Omental fat pad (tissue), 4 donors: ENCODE measurements at places on chromosomes 5 and 9.

GRCh38 chr5:155522540-155522939, 509.0 kb downstream of the KIF4B start:
- DNase-seq: no peak

DNA sequence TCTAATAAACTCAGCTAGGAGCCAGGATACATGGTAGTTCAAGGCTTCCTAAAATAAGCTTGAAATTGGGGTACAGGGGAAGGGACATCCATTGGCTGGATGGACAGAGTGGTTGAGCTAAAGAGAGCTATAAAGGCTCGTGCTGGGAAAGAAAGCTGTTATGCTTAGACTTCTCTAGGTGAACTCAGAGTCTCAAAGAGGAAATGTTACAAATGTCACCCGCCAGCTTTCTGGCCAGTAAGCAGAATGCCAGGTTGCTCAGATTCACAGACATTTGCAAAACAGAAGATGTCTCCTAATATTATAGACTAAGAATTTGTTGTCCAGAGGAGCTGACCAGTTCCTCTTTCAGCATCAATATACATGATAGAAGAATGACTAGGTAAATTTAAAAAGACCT, 30.6 kb downstream of the STOM start:
- no peak for DNase-seq

GRCh38 chr9:138069731-138070456, 192.3 kb downstream of the CACNA1B start:
- no peak for DNase-seq

GRCh38 chr5:113151641-113152379, 175.2 kb downstream of the DCP2 start:
- DNase-seq: no peak

GRCh38 chr9:138105561-138106505, 228.3 kb downstream of the CACNA1B start:
- DNase-seq: no peak

DNA sequence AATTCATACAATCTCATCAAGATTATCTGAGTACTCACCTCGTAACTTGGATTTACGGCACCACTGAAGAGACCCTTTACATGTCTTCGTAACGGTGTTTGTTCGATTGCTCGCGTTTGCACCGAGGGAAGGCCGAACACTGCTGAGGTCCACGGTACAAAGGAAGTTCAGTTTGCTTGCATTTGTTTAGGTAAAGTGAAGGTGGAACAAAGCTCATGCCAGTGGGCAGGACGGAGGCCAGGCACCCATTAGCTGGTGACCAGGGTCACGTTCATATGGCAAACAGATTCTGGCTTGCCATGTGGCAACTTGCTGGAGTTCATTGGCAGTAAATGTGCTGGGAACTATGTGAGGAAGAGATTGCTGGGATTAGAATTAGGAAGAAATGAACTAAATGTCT, 164.8 kb downstream of the MACROH2A1 start:
- DNase-seq: no peak

GRCh38 chr5:174145821-174146220, 100.3 kb downstream of the NSG2 start:
- no peak for DNase-seq

DNA sequence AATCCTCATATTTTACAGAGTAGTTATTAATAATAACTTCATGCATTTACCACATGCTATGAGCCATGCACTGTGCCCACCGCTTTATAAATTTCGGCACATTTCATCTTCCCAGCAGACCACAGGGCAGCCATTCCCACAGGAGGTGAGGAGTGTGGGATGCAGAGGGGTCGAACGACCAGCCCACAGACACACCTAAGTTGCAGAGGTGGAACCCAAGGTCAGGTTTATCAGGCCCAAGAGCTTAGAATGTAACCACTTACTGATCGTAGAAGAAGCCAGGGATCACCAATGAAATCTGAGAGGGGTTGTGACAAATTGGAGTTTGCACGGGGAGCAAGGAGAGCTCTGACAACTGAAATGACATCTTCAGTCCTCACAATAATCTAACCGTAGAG, 303.0 kb upstream of the MSX2 start:
- DNase-seq: no peak

- no peak for DNase-seq
Measured at GRCh38 chr9:93576258-93577077, at the start of gene PHF2. Gene PHF2, plus strand, starts transcription at chr9:93576584. Its CDS starts 190 bp downstream, at chr9:93576774.

GRCh38 chr5:126124706-126125345, 298.4 kb upstream of the GRAMD2B start:
- DNase-seq: no peak

DNA sequence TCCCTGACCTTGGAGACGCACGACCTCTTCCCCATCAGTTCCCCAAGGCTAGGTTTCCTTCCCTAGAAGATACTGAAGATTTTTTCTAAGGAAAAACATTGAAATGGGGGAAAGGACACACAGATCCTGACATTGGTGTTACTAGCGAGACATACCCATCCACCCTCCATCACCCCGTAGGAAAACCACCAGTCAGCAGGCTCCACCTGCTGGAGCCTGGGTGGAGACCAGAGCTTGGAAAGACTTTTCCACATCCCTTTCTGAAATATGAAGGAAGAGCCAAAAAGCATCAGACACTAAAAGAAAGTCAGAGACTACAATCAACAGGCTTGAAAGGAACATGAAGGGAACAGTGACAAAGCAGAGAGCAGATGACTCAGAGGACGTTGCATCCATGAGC, 638.0 kb downstream of the IRX1 start:
- no peak for DNase-seq

DNA sequence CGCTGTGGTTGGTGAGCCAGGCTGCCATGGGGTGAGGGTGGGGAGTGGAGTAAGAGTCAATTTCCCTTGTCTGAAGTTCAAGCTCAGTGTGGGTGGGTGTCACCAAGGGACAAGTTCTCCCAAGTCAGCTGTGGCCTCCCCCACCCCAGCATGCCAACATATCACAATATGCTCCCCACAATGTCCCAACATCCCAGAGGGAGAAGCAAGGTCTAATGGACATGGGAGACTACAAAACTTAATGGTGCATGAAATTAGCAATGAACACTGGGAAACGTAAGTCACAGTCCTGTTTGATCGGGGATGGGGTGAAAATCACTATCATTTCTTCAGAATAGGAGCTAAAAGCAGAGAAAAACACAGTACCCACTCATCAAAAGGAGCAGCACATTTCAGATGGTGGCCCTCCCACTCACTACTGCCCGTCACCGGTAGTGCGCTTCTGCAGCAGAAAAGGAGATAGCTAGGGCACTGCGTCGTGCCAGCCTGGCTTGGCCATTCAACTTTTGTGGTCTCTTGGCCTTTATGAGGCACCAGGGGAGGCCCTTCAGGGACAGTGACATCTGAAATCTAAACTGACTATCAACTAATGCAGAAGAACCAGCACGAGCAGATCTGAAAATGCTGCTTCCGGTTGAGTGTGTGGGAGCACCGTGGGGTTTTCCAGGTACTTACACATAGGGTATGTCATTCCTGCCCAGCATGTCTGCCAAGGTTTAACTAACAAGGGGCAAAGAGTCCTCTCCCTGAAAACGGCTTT, 20.5 kb upstream of the NDFIP1 start:
- no peak for DNase-seq

GRCh38 chr9:7823651-7824050, 24.1 kb upstream of the DMAC1 start:
- no peak for DNase-seq

DNA sequence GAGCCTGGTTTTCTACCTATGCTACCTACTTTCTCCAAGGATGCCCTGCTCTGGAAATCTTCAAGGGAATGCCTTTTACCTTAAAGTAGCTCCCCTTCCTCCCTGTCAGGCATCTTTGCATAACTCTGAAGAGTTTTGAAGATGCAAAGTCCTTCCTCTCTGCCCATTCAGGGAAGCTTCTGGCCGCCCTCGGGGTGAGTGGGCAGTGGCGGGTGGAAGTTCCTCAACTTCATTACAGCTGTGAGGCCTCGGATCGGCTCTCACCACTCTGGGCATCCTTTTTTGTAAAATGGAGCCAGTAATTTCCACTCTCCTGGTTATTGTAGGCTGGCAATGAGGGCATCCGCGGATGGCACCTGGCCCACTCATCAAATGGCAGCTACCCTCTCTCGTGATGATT, 31.7 kb upstream of the STXBP1 start:
- DNase-seq: no peak

GRCh38 chr5:139711906-139712224, 63.7 kb downstream of the CXXC5 start:
- DNase-seq: no peak

- no peak for DNase-seq
Measured at GRCh38 chr5:95134326-95134725, 150.6 kb downstream of the MCTP1 start.

GRCh38 chr9:101387871-101388506, 3.2 kb upstream of the BAAT start:
- no peak for DNase-seq

DNA sequence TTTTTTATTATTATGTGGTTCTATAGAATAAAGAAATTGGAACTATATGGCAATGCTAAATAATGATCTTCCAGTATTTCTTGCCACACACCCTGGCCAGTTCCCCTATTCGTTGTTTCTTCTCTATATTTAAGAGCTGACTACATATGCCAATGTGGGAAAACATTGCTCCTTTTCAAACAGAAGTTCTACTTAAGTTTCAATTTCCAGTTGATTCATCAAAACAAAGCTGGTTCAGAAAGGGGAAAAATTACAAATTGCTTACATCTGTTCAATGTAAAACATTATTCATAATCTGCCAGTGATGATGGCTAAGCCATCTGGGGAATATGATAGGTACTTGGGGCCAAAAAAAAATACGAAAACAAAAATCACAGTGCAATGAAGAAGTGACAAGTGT, 76.9 kb downstream of the ST8SIA4 start:
- no peak for DNase-seq

DNA sequence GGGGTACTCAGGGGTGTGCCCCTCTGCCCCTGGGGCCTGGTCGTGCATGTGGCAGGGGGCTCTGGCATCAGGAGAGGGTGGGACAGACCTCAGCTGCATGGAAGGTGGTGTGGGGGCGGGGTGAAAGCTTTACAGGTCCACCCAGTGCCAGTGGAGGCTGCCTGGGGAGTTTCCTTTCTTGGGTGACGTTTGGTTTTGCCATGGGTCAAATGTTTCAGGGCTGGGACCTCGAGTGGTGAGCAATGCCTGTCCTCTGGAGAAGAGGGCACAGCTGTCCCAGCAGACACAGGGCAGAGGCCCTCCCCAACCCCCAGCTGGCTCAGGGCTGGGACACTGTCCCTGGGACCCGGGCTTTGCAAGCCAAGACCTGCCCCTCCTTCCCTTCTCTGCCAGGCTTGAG, 3.6 kb downstream of the RXRA start:
- no peak for DNase-seq

DNA sequence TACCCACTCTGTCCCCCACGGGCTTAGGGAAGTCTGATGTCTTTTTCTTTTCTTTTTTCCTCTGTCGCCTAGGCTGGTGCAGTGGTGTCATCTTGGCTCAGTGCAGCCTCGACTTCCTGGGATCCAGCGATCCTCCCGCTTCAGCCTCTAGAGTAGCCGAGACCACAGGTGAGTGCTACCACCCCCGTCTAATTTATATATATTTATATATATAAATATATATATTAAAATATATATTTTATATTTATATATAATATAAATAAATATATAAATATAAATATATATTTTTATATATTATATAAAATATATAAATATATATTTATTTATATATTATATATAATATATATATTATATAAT, 3.3 kb upstream of the ANXA2R start:
- no peak for DNase-seq

- no peak for DNase-seq
Measured at GRCh38 chr9:91420501-91421127, 3.0 kb downstream of the NFIL3 start.

DNA sequence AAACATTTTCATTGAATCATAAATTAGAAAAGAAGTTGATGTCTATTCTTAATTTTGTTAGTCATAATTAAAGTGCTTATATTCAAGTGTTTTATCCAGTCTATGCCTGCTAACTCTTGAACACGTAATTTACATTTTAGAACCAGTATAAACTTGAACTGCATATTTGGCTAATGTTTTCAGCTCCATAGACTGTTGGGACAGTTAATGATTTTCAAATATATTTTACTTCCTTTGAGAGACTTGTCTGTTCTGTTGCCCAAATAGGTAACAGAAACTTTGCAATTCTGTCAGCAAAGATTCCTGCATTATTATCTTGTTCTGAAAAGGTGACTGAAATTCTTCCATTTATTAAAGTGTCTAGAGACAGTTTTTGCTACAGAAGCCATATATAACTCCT, 7.8 kb downstream of the ITGA2 start:
- no peak for DNase-seq

DNA sequence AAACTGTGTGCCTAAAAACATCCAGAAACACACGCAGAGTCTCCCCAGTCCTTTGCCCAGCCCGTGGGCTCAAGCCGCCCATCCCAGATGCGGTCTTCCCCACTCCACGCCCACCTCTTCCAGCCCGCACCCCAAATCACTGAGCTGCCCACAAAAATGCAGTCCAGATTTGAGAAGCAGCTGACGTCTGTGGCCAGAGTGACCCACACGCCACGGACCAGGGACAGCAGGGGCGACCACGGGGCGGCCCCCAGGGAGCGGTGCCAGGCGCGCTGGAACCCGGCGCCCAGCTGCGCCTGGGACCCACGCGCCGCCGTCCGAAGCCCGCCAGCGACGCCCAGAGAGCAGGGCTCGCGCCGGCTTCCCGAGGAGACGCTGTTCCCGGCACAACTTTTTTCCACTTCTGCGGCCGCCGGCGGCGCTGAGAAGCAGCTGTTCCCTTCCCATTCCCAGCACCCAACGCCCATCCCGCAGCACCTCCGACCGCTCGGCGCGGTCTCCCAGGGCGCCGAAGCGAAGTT, 674 bp downstream of the LHFPL2 start:
- no peak for DNase-seq

GRCh38 chr5:152305525-152305924, 99.6 kb downstream of the NMUR2 start:
- DNase-seq: no peak

DNA sequence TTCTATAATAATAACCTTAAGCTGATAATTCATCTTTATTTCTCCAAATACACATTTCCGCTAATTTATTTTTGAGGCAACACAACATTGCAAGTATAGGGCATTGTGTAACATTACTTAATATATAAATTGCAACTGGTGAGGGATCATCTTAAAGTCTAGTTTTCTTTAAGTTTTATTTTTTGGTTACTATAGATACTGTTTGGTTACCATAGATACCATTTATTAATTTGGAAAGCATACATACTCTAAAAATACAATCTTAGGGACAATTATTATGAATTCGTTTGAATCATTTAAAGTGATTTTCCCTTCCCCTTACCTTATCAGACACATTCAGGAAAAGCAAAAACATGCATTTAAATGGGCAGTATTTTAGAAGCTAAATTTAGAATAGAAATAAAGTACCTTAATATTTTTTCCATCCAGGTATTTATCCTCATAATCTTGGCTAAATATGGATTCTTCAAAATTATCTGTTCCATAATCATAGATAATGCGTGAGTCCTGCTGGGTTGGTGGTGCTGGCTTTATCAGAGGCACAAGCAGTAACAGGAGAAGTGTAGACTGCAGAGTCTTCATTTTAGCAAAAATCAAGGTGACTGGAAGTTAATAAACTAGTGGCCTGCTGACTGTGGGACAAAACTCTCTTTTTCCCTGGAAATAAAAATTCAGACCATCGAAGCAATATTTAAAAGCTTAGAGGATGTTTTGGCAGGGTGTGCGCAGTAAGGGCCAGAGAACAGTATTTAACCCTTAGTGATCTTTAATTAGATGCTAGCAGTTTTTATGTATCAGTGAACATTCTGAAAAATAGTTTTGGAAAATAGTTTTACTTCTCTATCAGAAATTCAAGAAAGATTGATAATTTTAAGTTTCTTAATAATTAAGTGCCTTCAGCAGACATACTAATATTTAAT, 1.3 kb downstream of the OGN start:
- DNase-seq: no peak
